ENCODE measurements at places on chromosomes 5 and 9.

DNA sequence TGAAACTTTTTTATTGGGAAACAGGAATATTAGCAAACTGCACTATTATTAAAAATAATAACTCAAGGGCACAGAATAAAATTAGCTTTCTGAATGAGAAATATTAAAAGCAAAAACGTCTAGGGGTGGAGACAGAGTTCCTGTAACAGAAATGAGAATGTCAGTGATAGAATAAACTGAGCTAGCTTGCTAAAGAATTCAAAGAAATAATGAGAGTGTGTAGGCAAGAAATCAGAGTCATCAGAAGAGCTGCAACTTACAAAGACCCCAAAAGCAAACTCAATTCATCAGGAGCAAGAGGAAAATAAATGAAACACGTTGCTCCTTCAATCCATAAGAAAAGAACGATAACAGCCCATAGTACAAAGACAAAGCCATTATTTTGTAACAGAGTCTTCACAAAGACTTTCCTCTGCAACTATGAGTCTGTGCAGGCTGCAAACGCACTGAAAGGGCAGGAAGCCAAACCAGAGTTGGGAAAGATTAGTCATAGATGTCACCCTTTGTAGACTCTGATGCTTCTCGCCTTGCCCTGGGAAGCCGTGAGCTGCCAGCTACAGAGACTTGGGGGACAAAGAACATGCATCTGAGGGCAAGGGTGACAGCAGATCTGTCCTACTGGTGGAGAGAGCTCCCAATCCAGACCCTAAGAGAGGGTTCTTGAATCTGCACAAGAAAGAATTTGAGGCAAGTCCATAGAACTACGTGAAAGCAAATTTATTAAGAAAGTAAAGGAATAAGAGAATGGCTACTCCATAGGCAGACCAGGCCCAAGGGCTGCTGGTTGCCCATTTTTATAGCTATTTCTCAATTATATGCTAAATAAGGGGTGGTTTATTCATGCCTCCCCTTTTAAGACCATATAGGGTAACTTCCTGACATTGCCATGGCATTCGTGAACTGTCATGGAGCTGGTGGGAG, 40.8 kb downstream of the SHC3 start:
- DNase-seq, result no peak

DNA sequence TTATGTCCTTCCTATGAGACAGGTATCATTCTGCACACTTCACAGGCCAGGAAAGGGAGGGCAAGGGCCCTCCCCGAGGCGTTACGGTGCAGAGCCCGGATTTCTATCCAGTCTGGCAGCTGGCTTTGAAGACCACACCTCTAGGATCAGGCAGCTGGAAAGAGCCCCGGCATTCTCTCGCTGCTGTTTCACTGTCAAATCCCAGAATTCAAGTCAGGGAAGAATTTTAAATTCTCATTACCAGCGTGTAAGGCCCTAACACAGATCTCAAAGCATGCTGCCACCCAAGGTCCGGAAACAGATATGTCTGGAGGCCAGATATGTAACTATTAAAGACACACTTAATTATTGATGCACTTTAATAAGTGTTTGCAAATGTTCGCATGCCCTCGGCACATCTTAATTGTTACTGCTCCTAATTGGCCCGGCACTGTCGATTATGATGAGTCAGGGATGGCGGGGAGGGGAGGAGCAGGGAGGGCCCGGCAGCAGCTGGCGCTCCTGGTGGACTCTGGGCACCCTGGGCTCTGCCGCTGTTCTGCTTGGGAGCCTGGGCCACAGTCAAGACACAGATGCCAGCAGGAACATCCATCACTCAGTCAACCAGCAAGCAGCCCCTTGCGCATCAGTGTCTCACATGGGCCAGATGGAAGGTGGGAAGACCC, 76.3 kb upstream of the BARHL1 start:
- DNase-seq, result no peak

GRCh38 chr5:159907689-159908590, 8.3 kb upstream of the ADRA1B start:
- DNase-seq, result no peak

- no peak for DNase-seq
Observed at GRCh38 chr9:118643118-118643517, 726.1 kb downstream of the BRINP1 start.

- DNase-seq, result no peak
Observed at GRCh38 chr5:167503926-167504720, 787.3 kb upstream of the WWC1 start.

DNA sequence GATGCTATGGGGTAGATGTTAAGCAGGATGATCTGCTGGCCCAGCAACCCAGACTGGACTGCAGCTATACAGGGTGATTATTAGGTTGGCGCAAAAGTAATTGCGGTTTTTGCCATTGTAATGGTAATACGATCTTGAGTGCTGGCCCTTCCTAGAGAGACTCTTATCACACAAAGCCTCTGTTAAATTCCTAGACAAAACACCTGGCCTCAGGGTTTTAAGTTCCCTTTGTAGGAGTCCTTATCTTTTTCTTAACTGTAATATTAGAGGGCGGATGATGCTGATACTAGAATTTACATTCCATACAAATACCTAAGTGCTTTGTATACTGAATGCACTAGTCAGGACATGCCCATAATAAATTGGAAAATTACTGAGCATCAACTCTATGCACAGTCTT, 222.2 kb downstream of the NDUFS4 start:
- DNase-seq, result no peak

DNA sequence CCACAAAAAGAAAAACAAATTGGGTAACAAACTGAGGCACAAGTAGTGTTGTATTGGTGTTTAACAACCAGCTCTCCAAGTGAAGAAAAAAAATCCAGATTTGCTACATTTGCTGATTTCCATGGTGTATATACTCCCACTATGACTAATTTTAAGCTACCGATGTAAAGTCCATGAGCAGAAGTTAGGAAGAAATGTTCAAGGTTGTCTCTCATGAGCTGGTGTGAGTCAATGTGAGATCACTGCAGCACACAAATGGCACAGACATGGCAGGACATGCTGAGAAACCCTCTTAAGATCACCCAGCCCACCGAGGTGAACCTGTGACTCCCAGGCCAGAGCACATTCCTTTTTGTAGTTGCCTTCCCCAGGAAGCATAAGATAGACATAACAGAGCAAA, 36.2 kb downstream of the SLC44A1 start:
- no peak for DNase-seq

DNA sequence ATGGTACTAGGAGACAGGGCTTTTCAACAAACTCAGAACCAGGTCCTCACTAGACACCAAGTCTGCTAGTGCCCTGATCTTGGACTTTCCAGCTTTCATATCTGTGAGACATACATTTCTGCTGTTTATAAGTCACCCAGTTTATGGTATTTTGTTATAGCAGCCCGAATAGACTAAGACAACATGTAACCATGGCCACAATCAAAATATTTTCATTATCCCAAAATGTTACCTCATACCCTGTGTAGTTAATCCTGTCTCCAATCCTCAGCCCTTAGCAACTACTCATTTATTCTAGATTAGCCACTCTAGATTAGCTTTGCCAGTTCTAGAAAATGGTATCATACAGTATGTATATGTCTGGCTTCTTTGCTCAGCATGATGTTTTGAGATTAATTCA, 6.3 kb upstream of the ATG10 start:
- no peak for DNase-seq

- DNase-seq, result no peak
Observed at GRCh38 chr9:121781145-121781548, 129.7 kb downstream of the DAB2IP start.

- no peak for DNase-seq
Observed at GRCh38 chr9:114511978-114512874, 7.0 kb upstream of the WHRN start.

- peak; percentile 75 for DNase-seq
Observed at GRCh38 chr5:157266286-157267007, 524 bp downstream of the CYFIP2 start.

GRCh38 chr5:158519433-158520021, 580.2 kb downstream of the EBF1 start:
- DNase-seq, result no peak

DNA sequence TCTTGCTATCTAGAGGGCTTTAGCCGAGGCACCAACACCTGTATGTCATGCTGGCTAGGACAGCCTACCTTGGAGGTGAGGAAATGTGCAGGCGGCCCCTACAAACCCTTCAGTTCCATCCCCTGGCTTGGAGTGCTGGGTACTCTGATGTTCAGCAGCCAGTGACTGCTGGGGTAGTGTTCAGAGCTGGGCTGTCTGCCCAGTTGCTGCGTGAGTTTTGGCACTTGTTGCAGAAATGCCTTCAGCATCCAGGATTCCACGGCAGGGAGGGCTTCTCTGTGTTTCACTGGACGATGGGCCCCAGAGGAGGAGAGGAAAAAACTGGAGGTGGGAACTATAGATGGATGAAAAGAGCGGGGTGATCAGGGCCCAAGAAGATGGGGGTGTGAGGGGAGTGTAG, 10.4 kb downstream of the SWI5 start:
- no peak for DNase-seq

- DNase-seq, result no peak
Observed at GRCh38 chr5:91302305-91302704, 80.8 kb downstream of the ARRDC3 start.

DNA sequence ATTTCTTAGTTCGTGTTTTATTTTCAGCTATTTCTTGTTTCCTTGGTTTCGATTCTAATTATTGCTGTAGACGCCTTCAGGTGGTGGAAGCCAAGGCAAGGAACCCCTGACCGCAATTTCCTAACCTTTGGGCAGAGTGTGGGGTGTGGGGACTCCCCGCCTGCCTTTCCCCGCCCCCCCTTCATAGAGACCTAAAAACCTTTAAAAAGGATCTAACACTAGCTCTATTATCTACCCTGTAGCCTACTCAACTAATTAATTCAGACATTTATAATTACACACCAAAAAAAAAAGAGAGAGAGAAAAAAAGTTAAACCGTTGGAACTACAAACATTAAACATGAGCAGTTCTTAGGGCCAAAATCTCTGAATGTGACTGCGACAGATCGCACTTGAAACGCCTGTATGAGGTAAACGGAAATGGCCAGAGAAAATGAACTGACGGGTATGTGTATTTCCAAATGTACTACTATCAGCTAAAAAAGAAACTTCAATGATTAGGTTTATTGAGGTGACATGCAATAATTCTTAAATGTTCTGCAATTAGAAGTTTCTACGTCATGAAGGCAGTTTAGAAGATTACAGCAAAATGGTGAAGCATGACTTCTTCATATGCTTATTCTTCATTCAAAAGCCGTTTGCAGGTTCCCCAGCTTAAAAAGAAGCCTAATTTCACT, 19.0 kb upstream of the FER start:
- peak; percentile 62 for DNase-seq

GRCh38 chr5:38827525-38827924, 18.3 kb upstream of the OSMR start:
- no peak for DNase-seq

GRCh38 chr5:178287091-178287790, 54.6 kb upstream of the PHYKPL start:
- no peak for DNase-seq

DNA sequence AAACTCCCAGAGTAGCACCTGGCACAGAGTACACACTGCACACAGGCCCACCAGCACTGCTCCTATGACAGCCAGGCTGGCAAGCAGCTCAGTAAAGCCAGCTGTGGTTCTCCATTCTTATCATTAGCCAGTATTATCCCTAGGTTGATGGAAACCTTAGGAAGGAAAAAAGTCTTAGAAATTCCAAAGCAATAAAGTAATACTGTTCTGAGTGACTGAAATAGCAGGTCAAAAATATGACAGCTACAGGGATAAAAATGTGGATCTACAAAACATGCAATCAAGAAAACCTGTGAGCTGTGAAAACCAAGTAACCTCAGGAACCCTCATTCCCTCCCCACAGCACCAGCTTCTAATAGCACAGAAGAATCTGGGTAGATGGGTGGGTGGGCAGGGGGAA, 403.5 kb downstream of the SPOCK1 start:
- no peak for DNase-seq

DNA sequence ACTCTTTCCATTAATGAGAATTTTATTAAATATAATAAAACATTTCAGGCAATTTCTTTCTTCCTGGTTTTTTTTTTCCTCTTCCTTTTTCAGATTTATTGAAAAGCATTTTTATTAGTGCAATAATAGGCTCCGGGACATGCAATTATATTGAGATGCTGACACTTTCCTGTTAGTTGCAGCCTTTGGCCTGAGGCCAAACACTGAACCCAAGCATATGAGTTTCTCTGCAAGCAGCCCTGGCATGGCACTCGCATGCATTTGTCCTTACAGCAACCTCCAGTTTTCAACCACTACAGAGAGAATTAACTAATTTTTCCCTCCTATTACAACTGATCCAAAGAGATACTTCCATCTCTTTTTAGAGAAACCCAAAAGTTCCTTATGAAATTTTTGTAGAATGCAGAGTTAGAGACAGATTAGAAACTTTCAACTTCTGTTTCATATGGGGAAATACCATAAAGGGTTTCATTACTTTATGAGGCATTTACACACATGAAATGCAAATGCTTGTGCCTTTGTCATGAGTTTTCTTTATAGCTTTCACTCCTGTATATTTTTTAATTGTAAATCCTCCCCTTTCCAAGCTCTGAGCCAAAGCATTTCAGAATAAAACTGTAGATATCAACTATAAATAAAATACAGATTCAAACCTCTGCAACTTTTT, 183.0 kb downstream of the CETN3 start:
- DNase-seq, result no peak

DNA sequence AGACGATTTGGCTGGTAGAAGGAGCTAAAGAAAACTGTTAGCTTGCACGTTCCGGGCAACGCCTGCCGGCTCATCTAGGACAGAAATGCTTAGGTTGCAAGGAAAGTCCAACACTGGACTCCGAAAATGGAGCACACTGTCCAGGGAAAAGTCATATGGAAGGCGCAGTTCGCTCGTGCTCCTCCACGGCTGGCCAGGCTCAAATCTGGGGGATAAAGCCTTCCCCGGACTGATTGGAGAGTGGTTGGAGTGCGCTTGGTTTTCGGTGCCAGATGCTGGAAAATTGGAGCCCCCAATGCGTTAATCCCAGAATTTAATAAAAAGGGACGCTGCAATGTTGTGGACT, 955 bp downstream of the CDH6 start:
- DNase-seq, result no peak

DNA sequence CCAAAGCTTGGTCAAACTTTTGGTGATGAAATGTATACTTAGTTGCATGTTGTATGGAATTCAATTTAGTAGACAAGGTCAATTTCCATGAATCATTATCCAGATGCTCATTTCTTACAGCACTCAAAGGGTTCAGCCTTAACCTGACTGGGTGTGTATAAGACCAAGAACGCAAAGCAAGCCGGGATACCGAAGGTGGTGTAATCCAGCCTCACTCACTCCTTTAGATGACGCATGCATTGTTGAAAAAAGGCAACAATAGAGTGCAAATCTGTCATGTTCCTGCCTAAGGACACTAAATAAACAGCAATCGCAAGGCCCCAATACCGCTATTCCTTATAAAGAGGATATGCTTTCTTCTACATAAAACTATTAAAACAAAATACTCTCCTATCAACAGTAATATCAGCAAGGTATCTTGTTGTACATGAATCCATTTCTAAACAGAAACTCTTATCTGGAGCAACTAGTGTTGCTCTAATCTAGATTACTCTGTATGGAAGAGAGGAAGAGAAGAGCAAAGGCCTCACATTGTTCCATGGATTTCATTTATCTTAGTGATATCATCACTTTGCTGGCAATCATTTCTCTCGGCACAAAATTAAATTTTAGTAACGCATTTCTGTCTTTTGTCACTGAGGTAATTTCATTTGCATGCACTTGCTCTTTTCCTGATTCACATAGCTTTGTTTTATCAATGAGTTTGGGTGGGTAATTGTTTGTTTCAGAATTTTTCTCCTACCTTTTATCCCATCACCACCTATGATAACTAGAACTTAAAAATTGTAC, 96.2 kb downstream of the PLK2 start:
- no peak for DNase-seq

- no peak for DNase-seq
Observed at GRCh38 chr9:495739-496138, 281.1 kb downstream of the DOCK8 start.
